CD4-positive, alpha-beta T cell treated with Interleukin-2 at 100 ng/mL for 4 hours (primary cell): ENCODE measurements at places on chromosomes 6 and 20.

DNA sequence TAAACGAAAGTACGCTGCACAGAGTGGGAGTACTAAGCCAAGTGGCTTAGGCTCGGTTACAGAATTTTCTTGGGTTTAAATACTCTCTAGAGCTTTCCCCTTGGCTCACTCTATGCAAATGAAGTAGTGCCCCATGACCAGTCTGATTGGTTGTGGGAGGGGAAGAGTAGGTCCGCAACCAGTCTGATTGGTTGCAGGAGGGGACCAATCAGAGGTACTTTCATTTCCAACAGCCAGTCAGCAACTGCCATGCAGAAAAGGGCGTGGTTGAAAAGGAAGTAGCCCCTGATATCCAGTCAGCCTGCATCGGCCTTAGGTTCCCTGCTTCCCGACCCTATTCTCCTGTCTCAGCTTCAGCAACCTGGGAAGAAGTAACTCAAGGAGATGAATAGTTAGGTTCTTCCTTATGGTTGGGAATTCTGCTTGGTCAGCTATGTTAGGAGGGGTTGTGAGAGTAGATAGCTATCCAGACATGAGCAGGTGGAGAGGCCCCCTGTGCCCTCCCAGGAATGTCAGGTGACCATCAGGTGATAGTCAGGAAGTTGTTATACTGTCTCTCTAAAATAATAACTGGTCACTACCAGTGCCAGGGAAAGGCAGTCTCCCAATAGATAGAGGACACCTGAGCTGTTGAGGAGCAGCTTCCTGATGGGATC is 57.4 kb downstream of the FARS2 start:
- no peak for DNase-seq

DNA sequence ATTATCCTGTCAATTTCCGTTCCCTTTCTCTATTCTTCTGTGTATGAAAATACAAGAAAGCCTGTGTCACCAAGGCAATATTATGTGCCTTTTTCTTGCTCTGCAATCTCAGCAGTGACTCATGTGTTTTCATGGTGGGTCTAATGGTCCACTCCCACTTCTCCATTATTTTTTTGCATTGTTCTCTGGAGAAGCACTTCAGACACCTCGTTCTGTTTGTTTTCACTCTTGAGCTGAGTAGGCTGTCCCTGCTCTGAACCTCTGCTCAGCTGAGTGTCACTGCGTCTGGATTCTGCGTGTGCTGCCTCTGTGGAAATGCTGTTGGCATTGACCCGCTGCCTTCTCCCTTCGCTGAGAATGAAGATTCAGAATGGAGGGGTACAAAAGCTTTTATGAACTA is 230.6 kb downstream of the TMEM242 start:
- no peak for DNase-seq

- DNase-seq, result no peak
These were observed 76.3 kb downstream of the CDK19 start for GRCh38 chr6:110738899-110739365.

DNA sequence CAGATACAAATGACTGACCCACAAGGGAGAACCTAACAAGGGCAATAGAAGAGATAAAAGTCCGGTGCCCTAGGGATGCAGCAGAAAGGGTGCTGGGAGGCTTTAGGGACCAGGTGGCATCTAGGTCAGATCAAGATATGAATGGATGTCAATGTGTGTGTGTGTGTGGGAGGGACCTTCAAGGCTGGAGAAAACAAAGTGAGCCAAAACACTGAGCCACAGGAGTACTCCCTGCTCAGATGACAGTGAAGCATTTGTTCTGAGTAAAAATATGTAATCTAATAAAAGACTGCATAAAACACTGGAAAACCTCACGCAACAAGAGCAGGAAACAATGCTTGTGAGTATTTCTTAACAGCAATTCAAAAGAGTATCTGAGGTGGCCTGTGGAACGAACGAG is 28.2 kb downstream of the ZNF337 start:
- no peak for DNase-seq

DNA sequence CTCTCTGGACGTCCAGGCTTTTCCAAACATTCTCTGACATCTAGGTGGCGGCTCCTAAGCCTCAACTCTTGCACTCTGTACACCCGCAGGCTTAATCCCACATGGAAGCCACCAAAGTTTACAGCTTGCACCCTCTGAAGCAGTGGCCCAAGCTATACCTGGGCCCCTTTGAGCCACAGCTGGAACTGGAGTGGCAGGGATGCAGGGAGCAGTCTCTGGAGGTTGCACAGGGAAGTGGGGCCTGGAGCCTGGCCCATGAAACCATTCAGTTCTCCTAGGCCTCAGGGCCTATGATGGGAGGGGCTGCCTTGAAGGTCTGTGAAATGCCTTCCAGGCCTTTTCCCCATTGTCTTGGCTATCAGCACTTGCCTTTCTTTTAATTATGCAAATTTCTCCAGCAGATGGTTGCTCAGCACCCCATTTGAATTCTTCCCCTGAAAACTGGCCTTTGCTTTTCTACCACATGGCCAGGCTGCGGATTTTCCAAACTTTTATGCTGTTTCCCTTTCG is 64.9 kb downstream of the IRF4 start:
- DNase-seq, result no peak

- DNase-seq, result no peak
These were observed 86.2 kb upstream of the PTPRK start for GRCh38 chr6:128606611-128607010.

DNA sequence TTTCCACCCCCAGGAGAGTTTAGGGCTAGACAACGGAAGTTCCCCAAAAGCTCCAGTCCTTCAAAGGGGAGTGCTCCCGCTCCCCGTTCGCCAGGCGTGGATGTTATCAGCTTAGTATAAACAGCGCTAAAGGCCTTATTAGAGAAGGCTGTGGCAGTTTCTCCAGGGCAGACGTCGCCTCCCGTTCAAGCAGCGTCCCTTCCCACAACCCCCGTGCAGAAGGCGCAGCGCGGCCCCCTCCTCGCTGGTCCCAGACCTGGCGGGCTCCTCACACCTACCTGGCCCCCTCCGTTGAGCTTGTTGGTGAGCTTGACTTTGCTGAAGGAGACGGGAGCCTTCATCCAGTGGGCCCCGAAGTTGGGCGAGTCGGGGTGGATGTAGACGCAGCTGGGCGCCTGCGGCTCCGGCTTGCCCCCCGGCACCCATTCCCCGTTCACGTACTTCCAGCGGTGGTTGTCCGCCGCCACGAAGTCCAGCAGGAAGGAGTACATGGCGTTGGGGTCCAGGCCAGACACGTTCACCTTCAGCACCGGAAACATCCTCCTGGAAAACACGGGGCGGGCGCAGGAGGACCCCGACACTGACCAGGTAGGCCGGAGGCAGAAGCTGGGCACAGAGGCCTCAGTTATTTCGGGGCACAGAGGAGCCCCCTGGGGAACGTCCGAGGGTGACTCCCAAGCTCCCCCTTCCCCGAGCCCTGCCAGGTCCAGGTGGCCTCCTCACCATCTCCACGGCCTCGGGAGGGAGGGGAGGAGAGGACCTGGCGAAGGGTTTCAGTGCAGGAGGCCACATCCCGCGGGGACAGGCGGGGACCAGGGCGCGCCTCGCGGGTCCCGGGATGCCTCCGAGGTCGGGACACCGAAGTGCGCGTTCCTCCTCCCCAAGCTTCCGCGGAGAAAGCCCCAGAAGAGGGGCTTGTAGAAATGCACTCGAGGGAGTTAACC is 1.1 kb downstream of the TBXT start:
- DNase-seq, result no peak

DNA sequence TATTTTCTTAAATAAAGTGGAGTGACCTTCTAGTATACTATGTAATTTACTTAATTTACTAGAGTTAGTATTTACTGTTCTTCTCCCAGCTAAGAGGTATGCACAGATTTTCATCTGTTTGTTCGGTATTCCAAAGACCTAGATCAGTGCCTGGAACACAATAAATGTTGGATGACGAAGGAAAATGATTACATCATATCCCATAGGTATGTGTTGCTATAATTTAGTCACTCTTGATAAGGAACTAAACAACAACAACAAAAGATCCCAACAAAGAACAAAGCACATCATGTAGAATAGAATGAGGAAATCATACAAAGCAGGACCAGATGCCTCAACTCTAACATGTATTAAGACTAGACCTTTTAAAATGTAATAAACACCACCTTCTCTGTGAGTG is 89.6 kb upstream of the ADGRF1 start:
- DNase-seq, result no peak
